NCI-H748 treated with DMSO at 0.1 percent for 48 hours (cell line): ENCODE measurements at places on chromosomes 7 and 10.

GRCh38 chr7:42714356-42714755, 197.5 kb downstream of the C7orf25 start:
- no peak for DNase-seq

GRCh38 chr7:22445140-22445743, 54.7 kb downstream of the STEAP1B start:
- DNase-seq: no peak

DNA sequence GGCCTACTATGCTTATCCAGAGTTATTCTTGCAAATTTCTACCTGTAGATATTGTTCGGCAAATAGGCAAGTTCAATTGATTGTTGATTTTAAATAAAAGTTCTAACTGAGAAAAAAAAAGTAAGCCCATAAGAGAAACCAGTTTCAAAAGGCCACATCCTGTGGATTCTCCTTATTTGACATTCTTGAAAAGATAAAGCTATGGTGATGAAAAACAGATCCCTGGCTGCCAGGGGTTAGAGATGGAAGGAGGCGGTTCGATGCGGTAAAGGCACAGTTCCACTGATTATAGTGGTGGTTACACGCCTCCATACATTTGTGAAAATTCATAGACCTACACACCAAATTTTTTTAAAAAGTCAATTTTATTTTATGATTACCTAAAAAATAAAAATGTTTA, 347.8 kb downstream of the KCNMA1 start:
- DNase-seq: no peak

- DNase-seq: peak; percentile 1
Observed at GRCh38 chr10:47024399-47025252, 113.4 kb downstream of the PTPN20 start.
